ENCODE measurements at places on chromosomes 16 and 17. TPM values are rescaled to one million over a fixed set of nuclear protein-coding genes. Genes with fewer than 3 reads are reported as not detected.

DNA sequence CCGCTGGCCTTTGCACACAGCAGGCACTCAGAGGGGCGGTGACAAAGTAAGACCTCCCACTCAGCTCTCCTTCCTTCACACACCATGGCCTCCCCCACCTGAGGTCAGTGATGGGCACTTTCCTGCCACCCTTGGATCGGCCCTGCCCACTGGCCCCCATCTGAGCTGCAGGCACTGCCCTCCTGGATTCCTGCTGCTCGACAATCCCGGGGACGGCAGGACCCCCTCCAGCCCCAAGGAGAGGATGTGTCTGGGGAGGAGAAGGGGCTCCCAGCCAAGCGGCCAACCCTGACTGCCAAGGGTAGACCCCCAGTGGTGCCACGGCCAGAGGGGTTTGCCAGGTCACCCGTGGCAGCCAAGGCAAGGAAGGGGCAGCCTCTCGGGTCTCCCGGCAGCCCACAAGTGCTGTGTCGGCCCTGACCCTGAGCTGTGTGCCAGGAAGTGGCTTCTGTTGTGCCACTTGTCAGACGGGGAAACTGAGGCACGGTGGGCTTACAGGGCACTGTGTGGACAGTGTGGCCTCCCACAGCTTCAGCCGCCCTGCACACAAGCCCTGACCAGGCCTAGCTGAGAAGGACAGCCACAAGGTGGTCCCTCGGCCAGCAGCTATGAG is 22.7 kb downstream of the PIEZO1 start:
- no peak for DNase-seq

GRCh38 chr16:27233731-27234130 is 30.4 kb downstream of the KDM8 start:
- no peak for DNase-seq

- no peak for DNase-seq
Measured at GRCh38 chr17:30450125-30451027, 26.8 kb upstream of the GOSR1 start.

- no peak for DNase-seq
Measured at GRCh38 chr17:49696233-49696761, 11.5 kb downstream of the SLC35B1 start.

DNA sequence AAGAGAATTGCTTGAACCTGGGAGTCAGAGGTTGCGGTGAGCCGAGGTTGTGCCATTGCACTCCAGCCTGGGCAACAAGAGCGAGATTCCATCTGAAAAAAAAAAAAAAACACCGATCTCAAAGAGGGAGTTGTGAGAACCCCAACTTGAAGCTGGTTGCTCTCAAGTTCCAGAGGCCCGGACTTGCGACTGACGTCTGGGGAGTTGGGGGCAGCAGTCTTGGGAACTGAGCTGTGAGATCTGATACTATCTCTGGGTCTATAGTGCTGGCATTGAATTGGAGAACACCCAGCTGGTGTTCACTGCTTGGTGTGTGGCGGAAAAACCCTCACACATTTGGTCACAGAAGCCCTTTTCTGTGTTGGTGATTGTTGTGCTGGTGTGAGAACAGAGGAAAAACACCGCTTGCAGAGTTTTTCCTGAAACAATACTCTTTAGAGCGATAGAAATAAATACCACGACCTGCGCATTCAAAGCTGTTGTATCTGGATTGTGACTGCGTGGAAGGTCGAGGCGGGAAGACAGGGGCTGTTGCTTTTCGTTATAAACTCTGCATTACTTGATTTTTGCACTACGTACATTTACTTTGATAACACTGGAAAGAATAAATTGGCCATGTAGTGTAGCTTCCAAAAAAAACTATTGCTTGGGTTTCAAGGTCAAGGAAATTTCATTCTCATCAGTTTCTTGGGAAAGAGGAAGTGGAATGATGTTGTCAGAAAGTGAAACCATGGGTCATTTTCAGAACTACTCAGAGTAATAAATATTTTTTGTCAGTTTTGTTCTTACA is 8.8 kb downstream of the SCIMP start:
- no peak for DNase-seq

DNA sequence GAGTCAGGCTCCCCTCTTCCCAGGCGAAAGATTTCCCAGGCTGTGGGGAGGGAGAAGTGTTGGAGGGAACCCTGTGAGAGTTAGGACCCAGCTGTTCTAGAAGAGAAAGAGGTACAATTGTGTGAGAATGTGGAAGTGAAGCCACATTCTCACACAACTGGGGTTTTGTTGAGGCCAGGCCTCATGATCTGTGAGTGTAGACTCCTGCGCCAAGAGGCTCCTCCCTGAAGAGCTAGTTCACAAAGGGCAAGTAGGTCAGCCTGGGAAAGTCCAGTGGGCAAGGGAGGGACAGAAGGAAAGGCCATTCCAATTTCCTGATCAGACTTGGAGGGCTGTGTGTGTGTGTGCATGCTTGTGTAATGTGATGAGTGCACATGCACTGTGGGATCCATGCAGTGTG is 15.2 kb downstream of the CD300LF start:
- no peak for DNase-seq

DNA sequence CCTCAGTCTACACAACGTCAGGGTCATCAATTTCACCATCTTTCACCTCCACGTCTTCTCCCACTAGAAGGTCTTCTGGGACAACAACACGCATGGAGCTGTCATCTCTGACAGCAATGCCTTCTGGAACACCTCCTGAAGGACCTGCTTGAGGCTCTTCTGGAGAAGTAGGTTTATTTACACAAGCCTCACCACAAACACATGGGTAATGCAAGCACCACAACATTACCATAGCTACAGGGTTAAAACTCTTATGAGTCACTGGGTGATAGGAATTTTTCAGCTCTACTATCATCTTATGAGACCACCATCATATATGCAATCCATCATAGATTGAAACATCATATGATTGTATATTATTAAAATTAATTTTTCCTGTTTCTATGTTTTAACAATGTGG is 215.4 kb downstream of the CHD9NB start:
- DNase-seq, result no peak

Gene KRT24
- not detected for polyA plus RNA-seq

Gene MYLK3
- 0.10 TPM for polyA plus RNA-seq
